ENCODE measurements at places on chromosomes 11 and 22.
A peak's percentile ranks its signal among the peaks of the same experiment; 100 is the strongest.

GRCh38 chr11:73974604-73975478 is 7.8 kb downstream of the UCP2 start:
- DNase-seq, result no peak

DNA sequence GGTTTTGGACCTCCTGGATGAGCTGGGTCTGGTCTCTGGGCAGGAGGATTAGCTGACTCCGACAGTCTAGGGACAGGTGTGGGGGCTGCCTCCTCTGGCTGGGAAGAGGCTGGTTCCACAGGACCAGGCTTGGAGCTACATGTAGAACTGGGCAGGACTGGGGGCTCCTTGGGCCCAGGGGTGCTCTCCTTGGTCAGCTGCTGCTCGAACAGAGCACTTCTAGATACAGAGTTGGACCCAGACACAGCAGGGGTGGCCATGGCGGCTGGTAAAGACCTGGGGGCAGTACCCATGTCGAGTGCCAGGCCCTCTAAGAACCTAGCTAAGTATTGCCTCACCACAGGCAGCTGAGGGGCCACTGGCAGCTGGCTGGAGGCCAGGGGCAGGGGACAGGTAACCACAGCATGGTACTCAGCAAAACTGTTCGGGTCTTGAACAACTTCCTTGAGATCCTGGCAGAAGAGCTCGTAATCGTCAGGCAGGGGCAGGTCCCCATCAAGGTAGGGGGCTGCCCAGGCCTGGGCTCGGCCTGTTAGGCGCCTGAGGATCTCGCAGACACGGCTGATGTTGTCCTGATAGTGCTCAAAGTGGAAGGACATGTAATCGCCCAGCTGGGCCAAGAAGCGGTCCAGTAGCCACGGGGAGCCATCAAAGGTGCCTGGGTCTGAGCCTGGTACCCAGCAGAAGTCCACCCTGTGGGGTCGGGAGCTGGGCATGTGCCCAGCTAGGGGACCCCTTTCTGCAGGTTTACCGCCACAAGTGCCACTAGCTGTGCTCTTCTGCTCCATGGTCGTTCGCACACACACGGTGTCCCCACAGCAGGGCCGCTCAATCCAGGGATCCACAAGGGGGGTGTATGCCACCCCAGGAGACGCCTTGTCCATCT is 3.1 kb downstream of the GNB1L start:
- no peak for DNase-seq

DNA sequence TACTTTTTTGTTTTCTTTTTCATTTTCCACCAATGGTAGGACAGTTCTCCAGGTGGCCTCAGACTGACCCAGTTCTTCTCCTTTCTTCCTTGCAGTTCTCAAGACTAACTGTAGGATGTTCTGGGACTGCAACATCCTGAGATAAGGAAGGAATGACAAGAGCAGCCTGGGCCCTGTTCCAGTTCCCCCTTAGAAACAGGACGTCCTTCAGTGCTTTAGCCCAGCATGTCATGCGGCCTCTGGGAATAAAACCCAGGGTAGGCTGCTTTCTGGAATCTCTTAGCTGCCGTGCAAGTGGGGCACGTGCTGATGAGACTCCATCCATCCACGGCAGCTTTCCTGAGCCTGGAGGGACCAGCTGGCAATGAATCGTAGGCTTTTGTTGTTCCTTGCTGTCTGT is 24.0 kb upstream of the CADM1 start:
- no peak for DNase-seq

- no peak for DNase-seq
Measured at GRCh38 chr11:120899720-120900119, 124.2 kb upstream of the TBCEL start.

- no peak for DNase-seq
Measured at GRCh38 chr22:19383292-19383691, 48.2 kb downstream of the HIRA start.

- DNase-seq, result no peak
Measured at GRCh38 chr11:6588018-6588417, 15.4 kb downstream of the RRP8 start.

- no peak for DNase-seq
Measured at GRCh38 chr11:126968915-126969314, 31.7 kb downstream of the KIRREL3 start.

GRCh38 chr11:85266646-85267045 is 360.5 kb downstream of the DLG2 start:
- no peak for DNase-seq

DNA sequence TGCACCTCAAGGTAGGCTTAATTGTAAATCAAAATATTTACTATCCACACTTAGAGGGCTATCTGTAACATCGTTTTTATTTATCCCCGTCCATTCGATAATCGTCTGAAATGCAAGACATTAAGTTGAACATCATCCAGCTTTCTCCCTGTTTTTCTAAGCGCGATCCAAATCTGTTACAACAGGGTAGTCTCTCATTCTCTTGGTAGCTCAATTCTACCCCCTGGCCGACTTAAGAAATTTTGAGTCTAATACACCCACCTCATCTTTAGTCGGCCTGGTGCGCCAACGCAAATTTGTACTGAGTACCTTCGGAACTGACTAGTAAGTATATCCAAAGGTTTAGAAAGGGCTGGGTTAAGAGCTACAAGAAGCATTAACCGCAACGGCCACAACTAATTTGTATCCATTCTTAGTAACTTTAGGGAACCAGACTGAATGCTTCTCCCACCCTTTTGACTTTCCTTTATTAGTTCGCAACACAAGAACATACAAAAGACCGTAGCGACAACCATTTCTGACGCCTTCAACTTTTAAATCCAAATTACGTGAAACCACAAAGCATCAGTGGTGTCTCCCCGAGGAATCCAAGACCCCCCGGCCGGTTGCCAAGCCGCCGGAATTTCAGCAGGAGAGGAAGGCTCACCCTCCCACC is 1.0 kb upstream of the ZNF143 start:
- DNase-seq, result peak; percentile 9

GRCh38 chr11:9206496-9206895 is 58.7 kb downstream of the DENND5A start:
- DNase-seq, result no peak

- DNase-seq, result no peak
Measured at GRCh38 chr22:31492151-31492550, 2.5 kb upstream of the EIF4ENIF1 start.

DNA sequence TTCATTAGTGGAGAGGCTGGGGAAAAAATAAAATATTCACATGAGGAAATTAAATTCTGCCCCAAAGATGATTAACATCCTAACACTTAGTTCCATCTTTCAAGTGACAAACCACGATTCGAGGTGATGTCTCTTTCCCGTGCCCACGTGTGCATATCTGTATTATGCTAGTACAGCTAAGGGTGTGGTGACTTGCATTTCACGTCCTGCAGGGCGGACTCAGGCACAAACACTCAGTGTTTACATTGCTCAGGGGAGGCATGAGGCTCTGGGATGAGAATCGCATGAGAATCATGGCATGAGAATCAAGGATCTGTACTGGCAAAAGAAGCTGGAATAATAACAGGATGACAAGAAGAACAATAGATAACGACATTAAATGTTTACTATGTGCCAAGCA is 179.4 kb downstream of the NTM start:
- DNase-seq, result no peak

DNA sequence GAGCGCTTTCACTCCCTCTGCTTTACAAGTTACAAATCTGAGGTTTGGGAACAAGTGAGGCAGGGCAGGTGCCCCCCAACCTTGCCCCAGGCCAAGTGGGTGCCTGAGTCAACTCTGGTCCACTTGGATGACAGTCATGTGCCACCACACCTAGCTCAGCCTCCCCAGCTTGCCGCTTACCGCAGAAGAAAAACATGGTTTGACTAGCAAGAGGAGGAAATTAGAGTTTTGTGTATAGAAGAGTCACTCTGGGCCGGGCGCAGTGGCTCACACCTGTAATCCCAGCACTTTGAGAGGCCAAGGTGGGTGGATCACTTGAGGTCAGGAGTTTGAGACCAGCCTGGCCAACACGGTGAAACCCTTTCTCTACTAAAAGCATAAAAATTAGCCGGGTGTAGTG is 27.7 kb upstream of the CHKA start:
- DNase-seq, result no peak

GRCh38 chr11:125452125-125452470 is 44.0 kb downstream of the FEZ1 start:
- DNase-seq, result no peak

GRCh38 chr22:20565761-20566160 is 58.4 kb downstream of the MED15 start:
- no peak for DNase-seq

DNA sequence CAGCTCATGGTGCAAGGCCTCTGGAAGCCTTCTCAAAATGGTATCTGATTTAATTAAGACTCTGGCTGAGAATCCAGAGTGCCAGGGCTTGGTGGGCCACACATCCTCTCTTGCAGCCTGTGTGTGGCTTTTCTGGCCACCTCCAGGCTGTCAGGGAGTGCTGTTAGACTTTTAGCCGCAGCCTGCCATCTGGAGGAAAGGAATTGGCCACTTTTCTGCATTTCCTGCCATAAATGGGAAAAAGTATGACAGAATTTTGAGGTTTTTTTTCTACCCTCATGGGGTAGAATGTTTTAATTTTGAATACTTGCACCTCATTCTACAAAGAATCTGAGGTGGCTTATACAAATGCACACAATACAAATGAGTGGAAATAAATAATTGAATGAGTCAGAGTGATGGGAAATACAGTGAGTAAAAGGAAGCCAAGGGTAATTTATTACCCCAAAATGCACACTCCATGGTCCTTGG is 218.4 kb downstream of the ADAMTS15 start:
- no peak for DNase-seq

- DNase-seq, result no peak
Measured at GRCh38 chr11:62127941-62128770, 4.3 kb downstream of the INCENP start.

DNA sequence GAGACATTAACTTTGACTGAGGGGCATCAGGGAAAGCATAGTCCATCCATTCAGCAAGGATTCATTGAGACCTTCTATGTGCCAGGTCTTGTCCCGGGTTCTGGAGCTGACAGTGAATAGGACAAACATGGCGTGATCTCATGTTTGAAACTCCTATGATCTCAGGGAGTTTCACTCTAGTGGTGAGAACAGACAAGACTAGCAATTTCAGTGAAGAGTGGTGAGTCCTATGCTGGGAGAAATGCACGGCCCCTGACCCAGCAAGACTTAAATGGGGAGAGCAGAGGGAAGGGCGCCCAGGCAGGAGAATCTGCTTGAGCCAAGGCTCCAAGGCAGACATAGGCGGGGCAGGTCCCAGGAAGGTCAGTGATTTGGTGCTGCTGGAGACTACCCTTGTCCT is 155.7 kb downstream of the CEP164 start:
- DNase-seq, result no peak

GRCh38 chr11:109728056-109728455 is 306.1 kb downstream of the C11orf87 start:
- no peak for DNase-seq

- no peak for DNase-seq
Measured at GRCh38 chr11:120398132-120398531, 61.9 kb downstream of the ARHGEF12 start.

DNA sequence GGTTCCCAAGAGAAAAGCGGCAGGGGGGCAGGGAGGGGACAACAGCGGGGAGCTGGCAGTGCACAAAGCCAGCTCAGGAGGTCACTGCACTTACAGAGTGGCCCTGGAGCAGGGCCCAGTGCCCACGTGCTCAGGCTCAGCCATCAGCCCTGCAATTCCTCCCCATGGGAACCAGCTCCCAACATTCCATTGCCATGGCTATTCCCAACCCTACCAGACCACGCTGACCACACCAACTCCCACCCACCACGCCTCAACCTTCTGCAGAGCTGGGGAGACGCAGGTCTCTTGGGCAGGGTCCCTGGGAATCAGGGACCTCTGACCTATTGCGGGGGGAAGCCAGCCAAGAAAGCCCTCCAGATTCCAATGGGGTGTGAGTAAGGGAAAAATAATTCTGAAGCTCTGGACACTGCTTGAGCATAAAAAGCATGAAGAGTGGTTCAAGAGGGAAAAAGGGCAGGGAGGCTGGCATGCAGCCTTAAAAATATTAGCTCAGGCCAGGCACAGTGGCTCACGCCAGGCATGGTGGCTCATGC is 38.3 kb upstream of the TFIP11 start:
- DNase-seq, result no peak

DNA sequence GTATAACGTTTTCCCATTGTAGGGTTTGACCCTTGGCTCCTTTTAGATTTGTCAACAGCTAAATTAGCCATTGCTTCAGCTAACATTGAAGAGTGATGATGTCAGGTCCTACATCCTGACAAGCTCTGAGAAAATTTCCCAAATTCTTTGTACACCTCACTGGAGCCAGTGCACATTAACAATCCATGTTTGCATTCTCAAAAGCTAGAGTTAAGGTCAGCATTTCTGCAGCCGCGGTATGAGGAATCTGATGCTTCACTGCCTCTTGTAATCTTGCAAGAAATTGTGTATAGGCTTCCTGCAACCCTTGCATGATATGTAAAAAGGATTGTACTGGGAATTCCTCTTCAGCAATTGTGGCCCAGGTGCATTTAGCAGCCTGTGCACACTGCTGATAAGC is 33.1 kb upstream of the NCAM1 start:
- no peak for DNase-seq

DNA sequence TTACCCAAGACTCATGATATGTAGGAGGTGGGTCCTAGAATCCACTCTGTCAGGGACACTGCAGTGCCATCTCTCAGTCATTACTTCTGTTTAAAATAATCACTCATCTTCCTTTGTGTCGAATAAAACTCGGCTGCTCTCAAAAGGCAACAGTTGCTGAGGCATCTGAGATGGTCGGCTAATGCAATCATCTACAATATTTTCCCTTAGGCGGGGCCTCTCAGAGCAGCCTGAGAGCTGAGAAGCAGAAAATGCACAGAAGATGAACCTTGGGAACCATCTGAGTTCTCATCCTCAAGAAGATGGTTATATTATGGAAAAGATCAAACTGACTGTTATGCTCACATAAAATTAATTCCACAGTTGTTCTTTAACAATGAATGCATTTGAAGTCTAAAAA is 1518.2 kb upstream of the TENM4 start:
- no peak for DNase-seq

- DNase-seq, result no peak
Measured at GRCh38 chr22:26139310-26139709, 30.0 kb upstream of the SEZ6L start.

DNA sequence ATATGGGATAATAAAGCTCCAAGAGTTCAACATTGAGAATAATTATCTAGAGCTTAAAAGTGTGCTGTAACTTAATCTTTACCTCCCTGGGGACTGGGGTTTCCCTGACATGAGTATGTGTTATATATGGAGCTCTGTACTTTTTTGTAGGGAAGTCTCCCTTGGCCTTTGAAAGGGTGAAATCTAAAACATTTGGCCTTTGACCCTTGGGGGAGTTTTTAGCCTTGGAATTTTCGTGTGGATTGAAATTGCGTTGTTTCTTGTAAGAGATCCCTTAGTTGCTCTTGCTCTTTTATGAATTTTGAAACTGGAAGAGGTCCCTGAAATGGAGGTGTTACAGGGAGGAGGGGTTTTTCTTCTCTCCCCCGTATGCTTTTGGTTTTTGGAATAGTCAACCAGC is 450.0 kb downstream of the NELL1 start:
- DNase-seq, result no peak

GRCh38 chr11:133385781-133386180 is 146.5 kb downstream of the OPCML start:
- DNase-seq, result no peak

DNA sequence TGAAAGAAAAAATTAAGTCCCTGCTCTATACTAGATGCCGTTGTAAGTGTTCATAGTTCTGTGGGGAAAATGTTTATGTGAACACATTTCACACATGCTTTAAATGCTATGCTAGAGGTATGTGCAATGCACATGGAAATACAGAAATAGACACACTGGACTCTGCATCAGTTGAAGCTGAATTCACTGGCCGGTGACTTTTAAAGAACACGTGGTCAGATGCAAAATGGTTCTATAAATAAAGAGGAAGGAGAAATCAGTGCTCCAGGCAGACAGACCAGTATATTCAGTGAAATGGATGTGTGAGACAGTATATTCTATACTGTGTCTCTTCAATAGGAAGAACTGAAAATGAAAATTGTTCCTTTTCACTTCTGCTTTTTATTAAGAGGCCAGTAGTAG is 29.9 kb downstream of the TRPC6 start:
- no peak for DNase-seq

All from activated T-helper 1 cell treated with anti-CD3 and anti-CD28 coated beads, Interleukin-2, amount 50 U/mL, for 16 hours (primary cell).